ENCODE measurements at places on chromosomes 16 and 17.

GRCh38 chr17:51954232-51954765 is 204.2 kb downstream of the CA10 start:
- DNase-seq: no peak

- DNase-seq: peak; percentile 31
Measured at GRCh38 chr17:17813055-17813724, 23.6 kb downstream of the SREBF1 start.

- DNase-seq: no peak
Measured at GRCh38 chr17:29094101-29094708, 51.3 kb downstream of the PIPOX start.

DNA sequence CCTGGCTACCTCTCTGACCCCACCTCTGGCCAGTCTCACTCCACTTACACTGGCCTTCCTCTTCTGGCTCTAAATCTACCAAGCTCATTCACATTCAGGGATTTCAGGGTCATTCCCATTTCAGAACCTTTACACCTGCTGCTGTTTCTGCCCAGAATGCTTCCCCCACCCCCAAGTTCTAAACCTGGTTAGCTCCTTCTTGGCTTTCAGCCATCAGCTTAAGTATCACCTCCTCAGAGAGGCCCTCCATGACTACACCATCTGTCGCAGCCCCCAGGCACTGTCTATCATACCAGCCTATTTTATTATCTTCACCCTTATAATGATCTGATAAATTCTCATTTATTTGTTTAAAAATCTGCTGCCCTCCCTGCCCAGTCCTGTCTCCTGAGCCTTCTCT is 23.3 kb upstream of the NGFR start:
- no peak for DNase-seq

DNA sequence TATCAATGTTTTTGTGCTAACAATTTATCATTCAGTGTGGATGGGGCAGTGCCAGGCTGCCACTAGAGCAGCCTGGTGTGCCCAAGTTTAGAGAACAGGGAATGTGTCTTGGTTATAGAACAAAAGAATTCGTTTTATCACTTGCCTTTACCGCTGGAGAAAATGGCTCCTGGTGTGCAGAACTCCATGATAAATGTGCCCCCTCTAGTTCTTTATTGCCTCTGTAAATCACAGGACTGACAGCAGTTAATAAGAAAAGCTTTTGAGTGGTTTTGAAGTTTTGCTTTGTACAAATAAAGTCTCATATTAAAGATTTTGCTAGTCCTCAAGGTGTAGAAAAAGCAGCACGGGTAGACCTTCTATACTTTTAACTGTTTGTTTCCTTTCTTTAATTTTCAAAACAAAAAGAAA is 28.2 kb upstream of the PSMD7 start:
- DNase-seq: no peak

- DNase-seq: peak; percentile 31
Measured at GRCh38 chr17:59300941-59301340, 30.5 kb upstream of the YPEL2 start.

- DNase-seq: peak; percentile 96
Measured at GRCh38 chr16:970766-971581, at the start of gene LMF1. Gene LMF1, minus strand, starts transcription at chr16:970984. Its CDS starts 4 bp downstream, at chr16:970980.

- peak; percentile 77 for DNase-seq
Measured at GRCh38 chr16:2194852-2195321, 1.5 kb downstream of the CASKIN1 start.

GRCh38 chr16:25151996-25152395 is 40.5 kb downstream of the LCMT1 start:
- DNase-seq: no peak

DNA sequence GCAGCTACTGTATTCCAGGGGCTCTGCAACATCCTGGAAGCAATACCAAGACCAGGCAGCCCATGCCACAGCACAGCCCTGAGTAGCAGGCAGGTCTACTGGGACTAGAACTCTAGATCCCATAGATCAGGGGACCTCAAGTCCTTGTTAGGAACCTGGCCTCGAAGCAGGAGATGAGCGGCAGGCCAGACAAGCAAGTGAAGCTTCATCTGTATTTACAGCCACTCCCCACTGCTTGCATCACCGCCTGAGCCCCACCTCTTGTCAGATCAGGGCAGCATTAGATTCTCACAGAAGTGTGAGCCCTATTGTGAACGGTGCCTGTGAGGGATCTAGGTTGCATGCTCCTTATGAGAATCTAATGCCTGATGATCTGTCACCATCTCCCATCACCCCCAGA is 295.7 kb upstream of the TNRC6C start:
- DNase-seq: no peak

GRCh38 chr16:17503331-17503730 is 32.6 kb upstream of the XYLT1 start:
- no peak for DNase-seq

GRCh38 chr17:67863624-67864247 is 38.4 kb downstream of the BPTF start:
- DNase-seq: no peak

Measured in B cell (primary cell).